Left forelimb (tissue), 1 donor: ENCODE measurements at places on chromosomes 3 and 15.

DNA sequence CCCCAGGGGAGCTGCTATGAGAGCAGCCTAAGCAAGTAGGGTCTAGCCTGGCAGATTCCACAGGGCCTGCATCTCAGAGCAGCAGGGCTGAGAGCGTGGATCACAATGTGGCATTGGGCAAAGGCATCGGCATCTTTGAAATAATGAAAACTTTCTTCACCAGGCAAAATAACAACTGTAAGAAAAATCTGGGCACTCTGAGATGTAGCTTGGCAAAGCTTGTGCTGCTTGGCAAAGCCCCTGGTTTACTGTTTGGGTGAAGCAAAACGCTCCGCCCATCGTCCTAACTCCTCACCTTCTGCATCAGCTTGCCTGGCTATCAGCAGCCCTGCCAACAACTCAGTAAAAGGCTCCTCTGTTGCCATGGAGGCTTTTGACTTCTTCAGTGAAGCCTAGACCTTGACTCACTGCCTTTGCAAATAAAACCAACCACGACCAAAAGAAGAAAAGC lies 212.8 kb upstream of the EIF1B start:
- no peak for DNase-seq

- no peak for DNase-seq
Measured at GRCh38 chr3:190499122-190499521, 14.8 kb upstream of the IL1RAP start.

DNA sequence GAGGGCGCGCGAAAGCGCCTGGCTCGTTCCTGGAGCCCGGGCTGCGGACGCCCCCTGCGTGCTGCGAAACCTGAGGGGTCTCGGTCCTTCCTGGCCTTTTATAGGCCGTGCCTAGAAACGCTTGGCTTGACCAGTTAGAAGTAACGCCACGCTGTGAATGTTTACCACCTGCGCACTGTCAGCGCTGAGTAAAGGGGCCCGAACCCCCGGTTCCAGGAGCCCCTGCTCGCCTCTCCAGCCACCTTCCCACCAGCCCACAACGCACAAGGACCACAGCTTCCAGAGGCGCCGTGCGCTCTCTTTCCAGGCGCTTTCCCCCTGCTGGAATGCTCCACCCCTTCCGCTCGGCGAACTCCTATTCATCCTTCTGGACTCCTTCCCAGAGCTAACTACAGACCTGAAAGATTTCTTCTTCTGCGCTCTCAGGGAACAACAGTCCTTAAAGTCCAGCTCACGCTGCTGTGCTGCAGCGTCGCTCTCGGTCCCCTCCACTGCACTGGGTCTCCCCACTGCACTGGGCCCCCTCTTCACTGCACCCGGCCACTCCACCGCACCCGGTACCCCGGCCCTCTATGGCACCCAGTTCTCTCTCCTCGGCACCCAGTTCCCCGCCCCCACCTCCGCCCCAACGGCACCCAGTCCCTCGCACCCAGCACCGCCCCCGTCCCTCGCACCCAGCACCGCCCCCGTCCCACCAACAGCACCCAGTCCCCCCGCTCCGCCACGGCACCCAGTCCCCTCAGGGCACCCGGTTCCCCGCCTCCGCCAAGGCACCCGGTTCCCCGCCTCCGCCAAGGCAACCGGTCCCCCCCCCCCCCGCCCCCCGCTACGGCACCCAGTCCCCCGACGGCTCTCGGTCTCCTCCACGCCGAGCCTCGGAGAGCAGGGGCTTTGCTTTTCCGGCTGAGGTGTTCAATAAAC lies 69.8 kb downstream of the SQOR start:
- no peak for DNase-seq

DNA sequence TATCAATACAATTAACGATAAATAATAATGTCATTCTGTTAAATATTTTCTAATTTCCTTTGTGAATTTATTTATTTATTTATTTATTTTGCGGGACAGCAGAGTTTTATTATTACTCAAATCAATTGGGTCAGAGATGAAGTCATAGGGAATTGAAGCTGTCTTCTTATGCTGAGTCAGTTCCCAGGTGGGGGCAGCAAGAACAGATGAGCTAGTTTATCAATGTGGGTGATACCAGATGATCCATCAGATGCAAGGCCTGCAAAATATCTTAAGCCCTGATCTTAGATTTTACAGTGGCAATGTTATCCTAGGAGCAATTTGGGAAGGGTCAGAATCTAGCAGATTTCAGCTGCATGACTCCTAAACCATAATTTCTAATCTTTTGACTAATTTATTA lies 1050.3 kb downstream of the OTOL1 start:
- no peak for DNase-seq

GRCh38 chr3:34056951-34057390 lies 258.5 kb downstream of the PDCD6IP start:
- no peak for DNase-seq

DNA sequence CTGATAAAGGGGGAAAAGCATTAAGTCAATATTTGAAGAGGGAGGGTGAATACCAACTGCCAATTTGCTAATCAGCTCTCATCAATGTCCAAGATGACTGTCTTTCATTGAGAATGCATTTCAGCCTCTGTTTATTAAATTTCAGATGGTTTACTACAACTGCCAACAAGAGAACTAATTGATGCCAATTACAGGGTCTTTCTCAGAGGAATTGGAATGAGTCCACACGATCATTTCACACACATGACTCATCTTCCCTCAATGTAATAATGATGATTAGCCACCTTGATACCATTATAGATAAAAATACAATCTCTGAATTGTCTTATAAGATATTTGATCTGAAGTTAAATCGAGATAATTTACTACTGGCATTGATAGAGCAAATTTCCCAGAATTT lies 1274.4 kb downstream of the ROBO2 start:
- DNase-seq: no peak

DNA sequence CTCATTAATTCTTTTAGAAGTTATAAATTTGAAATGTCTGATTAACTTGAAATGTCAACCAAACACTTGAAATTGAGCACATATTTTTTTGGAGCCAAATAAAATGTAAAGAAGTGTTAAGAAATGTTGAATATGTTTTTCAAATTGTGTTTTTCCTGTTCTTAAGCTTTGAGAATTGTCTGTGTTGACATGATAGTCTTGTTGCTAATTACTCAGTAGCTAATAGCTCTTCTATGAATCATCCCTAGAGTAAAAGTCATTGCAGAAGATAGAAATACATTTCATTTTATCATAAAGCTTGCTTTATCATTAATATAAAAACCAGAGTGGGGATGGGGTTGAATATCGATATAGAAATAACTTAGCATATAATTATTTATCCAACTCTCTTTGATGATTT lies 41.9 kb upstream of the ABHD10 start:
- no peak for DNase-seq

DNA sequence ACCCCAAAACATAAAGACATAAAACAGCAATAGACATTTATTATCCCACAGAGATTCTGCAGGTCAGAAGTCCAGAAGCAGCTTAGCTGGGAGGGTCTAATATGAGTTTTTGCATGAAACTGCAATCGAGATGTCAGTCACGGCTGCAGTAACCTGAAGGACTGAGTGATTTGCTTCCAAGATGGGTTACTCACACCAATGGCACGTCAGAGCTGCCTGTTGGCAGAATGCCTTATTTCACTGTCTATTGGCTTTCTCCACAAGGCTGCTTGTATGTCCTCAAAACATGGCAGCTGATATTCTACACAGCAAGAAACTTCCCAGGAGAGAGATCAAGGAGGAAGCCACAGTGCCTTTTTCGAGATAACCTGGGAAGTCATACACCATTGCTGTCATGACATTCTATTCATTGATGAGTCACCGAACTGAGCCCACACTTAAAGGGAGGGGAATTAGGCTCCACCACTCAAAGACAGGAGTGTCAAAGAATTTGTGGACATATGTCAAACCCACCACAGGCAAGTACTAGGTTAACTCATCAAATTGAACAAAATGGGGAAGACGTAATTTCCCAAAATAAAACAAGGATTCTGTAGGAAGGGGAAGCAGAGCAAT lies 122.2 kb downstream of the SYNPR start:
- no peak for DNase-seq

- no peak for DNase-seq
Measured at GRCh38 chr3:32303977-32304881, 65.7 kb downstream of the CMTM8 start.

- DNase-seq: peak; percentile 88
Measured at GRCh38 chr3:127547761-127548605, 42.5 kb downstream of the TPRA1 start.

- no peak for DNase-seq
Measured at GRCh38 chr15:59322056-59322759, 50.5 kb downstream of the MYO1E start.

GRCh38 chr3:107142171-107142570 lies 235.1 kb upstream of the CCDC54 start:
- DNase-seq: no peak

- DNase-seq: no peak
Measured at GRCh38 chr3:33067484-33067883, 29.5 kb downstream of the GLB1 start.

DNA sequence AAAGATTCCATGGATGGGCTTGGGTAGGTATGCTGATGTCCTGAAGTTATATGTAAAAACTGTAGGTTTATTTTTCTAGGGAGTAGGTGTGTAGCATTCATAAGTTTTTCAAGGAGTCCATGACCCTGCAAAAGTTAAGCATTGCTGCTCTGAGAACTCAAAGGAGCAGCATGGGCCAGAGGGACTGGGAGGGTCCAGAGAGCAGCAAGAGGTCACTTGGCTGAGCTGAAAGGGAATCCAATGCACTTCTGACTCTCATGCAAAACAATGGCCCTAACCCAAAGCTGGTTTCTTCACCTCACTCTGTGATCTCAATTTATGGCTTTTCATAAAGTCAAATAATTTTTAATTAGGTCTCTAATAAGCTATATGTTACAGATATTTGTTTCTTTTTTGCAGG lies 198.3 kb upstream of the GOLGA6L4 start:
- DNase-seq: no peak
